ENCODE measurements at places on chromosomes 5 and 9. TPM values are rescaled to one million over a fixed set of nuclear protein-coding genes. Genes with fewer than 3 reads are reported as not detected.

- peaks cover 30% of the 10 kb centered on the region for H3K4me1 ChIP-seq
- no peak for DNase-seq
- peak overlapping the region; percentile 50 for H3K27ac ChIP-seq
- no peak overlapping the region for H3K4me3 ChIP-seq
- no peaks in the 10 kb centered on the region for H3K27me3 ChIP-seq
These were observed 6.3 kb downstream of the SLC12A7 start for GRCh38 chr5:1105350-1106265.

- H3K36me3 ChIP-seq, result no peaks in the 10 kb centered on the region
- no peak overlapping the region for H3K27ac ChIP-seq
- no peak for DNase-seq
These were observed 61.9 kb downstream of the MROH2B start for GRCh38 chr5:41009232-41009631.

- H3K36me3 ChIP-seq, result no peaks in the 10 kb centered on the region
- no peak for DNase-seq
- peaks cover 4% of the 10 kb centered on the region for H3K4me1 ChIP-seq
- H3K27ac ChIP-seq, result no peak overlapping the region
- H3K4me3 ChIP-seq, result no peak overlapping the region
- no peaks in the 10 kb centered on the region for H3K27me3 ChIP-seq
These were observed 69.8 kb downstream of the CSNK1A1 start for GRCh38 chr5:149481485-149481884.

DNA sequence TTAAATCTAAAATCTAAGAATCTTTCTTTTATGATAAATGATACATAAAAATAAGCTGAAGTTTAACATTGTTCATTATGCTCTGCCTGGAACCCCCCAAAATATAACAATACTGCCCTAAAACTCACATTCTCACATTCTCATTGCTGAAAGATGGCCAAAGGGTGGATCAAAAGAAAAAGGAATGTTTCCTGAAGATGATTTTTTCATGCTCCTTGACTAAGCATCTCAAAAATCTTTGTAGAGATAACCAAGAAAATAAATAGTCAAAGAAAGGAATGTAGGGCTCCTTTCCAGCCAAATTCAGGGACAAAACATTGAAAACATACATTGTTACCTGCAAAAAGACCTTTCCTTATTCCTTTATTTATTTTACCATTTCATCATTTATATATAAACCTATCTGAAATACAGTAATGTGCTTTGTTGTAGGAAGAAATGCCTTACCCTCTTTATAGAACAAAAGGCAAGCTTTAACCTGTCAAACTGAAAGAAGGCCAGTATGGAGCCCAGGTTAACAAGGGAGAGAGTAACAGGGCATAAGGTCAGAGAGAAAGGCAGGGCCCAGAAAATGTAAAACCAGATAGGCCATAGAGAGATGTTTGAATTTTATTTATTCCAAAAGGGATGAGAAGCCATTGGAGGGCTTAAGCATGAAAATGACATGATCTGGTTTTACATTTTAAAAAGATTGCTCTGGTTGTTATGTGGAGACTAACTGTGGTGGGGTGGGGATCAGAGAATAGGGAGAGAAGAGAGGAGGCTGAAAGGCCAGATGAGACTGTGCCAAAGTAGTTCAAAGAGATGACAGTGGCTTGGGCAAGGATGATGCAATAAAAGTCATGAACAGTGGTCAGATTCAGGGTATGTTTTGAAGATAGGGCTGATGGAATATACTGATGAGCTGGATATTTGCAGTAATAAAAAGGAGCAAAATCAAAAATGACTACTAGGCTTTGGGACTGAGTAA, 37.3 kb upstream of the CDK5RAP2 start:
- peaks cover 3% of the 10 kb centered on the region for H3K36me3 ChIP-seq
- no peaks in the 10 kb centered on the region for H3K27me3 ChIP-seq
- DNase-seq, result no peak
- H3K4me1 ChIP-seq, result peaks cover 22% of the 10 kb centered on the region

DNA sequence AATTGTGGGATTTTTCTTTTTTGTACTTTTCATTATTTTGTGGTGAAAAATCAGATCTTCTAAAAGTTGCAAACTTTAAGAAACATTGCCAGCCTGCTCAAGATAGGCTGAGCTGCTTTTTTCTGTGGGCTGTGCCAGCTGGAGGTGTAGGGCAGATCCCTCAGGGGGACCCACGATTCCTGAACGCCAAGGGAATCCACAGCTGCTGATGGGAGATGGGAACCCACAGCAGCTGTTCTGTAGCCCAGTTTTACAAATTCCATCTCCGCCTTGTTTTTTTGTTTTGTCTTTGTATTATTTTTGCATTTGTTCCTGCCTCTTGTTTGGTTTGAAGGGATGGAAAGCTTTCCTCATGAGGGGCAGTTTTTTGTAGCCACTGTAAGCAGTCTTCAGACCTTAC, 91.0 kb downstream of the WWC1 start:
- H3K27me3 ChIP-seq, result no peaks in the 10 kb centered on the region
- no peak overlapping the region for H3K4me3 ChIP-seq
- H3K27ac ChIP-seq, result no peak overlapping the region
- H3K4me1 ChIP-seq, result no peaks in the 10 kb centered on the region
- no peak for DNase-seq

DNA sequence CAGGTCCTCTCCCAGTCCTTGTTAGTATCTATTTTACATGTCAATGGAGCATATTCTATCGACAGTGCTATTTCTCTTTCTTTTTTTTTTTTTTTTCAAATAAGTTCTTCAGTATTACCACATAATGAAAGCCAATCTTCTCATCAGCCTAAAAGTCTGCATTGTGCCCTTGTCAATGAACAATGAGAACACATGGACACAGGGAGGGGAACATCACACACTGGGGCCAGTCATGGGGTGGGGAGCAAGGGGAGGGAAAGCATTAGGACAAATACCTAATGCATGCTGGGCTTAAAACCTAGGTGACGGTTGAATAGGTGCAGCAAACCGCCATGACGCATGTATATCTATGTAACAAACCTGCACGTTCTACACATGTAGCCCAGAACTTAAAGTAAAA, 47.7 kb upstream of the TEX48 start:
- no peak overlapping the region for H3K27ac ChIP-seq
- DNase-seq, result no peak
- no peaks in the 10 kb centered on the region for H3K36me3 ChIP-seq
- H3K27me3 ChIP-seq, result peaks cover 5% of the 10 kb centered on the region
- no peaks in the 10 kb centered on the region for H3K4me1 ChIP-seq

DNA sequence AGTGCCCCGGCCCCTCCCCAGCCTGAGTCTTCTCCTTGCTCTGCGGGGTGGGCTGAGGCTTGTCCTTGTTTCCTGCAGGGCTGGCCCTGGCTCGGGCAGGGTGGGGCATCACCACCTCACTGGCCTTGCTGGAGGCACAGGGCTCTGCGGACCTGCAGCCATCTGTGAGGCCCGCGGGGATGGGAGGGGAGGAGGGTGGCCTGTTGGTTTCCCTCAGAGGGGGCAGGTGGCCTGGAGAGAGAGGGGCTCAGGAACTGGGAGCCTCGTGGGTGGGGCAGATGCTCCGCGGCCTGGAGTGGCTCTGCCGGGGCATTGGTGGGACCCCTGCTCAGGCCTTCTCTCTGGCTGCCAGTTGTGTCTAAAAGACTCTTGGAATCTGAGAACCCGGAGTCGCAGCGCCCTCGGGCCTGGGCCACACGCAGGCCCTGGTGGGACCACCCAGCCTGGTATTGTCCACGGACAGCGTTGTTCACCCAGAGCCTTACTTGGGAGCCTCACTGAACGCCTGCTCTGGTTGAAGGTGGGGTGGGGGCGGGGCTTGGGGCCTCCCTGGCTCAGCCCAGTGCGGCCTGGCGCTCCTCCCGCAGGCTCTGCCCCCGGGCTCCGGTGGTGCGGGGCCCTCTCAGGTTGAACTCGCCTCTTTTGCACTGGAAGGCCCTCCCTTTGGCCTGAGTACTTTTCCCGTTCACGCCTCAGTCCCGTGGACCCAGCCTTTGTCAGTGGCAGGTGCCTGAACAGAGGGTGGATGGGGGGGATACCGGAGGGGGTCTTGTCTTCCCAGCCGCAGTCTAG, 111.3 kb downstream of the RXRA start:
- H3K4me1 ChIP-seq, result peaks cover 19% of the 10 kb centered on the region
- no peak overlapping the region for H3K27ac ChIP-seq
- no peak for DNase-seq
- H3K36me3 ChIP-seq, result no peaks in the 10 kb centered on the region
- no peak overlapping the region for H3K4me3 ChIP-seq

GRCh38 chr5:80884929-80885328, 75.2 kb upstream of the RASGRF2 start:
- H3K36me3 ChIP-seq, result peaks cover 8% of the 10 kb centered on the region
- peaks cover 8% of the 10 kb centered on the region for H3K4me1 ChIP-seq
- H3K27ac ChIP-seq, result no peak overlapping the region

DNA sequence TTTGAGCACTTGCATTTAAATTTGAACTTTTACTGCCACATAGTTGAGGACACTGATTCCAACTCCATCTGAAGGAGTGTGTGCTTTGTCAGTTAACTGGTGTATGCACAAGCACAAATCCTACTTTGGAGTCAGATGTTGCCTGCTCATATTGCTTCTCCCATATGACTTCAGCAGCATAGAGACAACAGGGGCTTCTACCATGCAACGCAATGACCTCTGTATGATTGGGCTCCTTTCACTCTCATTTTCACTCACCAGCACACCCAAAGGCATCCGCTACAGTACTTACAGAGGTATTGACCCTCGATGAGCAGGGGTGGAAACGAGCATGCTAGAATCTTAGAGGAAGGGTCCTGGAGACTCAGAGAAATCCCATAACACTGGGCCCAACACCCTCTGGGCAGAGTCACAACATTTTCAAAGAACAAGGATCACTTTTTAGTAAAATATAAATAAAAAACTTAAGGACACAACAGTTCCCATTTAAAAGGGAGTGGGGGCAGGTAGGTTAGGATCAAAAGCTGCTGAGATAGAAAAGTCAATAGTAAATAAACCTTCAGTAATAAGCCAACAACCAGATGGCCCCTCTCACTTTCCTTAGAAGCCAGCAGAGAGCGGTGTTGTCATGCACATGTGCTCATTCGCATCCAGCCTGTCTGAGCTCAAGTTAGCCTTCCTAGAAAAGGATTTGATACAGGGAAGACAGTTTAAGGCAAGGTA, 203.8 kb downstream of the SNCAIP start:
- H3K36me3 ChIP-seq, result no peaks in the 10 kb centered on the region
- H3K27ac ChIP-seq, result no peak overlapping the region
- no peak overlapping the region for H3K4me3 ChIP-seq
- peak; percentile 36 for DNase-seq
- H3K27me3 ChIP-seq, result no peaks in the 10 kb centered on the region

DNA sequence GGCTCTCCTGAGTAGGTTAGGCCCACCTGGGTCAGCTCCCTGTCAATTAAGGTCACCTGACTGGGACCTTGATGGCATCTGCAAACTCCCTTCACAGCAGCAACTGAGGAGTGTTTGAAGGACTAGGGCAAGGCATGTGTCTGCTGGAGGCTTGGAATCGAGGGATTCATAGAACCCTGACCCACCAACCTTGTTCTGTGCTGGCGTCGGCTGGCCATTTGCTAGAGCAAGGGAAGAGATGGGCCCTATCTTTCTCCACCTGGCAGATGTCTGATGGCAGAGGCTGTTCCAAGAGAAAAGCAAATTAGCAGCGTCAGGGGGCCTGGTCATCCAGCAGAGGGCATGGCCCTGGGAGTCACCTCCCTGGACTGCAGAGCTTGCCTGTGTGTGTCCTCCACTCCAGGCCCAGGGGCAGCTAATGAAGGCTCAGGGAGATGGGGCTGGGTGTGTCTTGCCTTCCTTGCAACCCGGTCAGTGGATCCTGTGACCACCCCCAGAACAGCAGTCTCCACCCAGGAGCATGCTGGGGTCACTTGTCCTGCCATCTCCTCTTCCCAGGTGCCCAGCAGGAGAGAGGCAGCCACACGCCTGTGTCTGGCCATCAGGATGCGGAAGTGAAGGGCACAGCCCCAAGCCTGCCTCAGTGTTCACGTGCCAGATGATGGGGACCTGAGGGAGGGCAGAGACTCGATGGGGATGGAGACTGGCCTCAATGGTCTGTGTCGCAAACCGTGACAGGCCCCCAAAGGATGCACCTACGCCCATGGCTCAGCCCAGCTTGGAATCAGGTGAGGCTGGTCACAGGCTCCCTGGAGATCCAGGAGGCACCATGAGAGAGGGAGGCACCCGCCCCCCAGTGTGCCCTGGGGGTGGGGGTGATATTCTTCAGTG, 53.9 kb downstream of the BARX1 start:
- H3K27ac ChIP-seq, result no peak overlapping the region
- no peaks in the 10 kb centered on the region for H3K4me1 ChIP-seq
- no peak for DNase-seq
- H3K27me3 ChIP-seq, result no peaks in the 10 kb centered on the region
- no peak overlapping the region for H3K4me3 ChIP-seq
- H3K36me3 ChIP-seq, result no peaks in the 10 kb centered on the region

- H3K4me3 ChIP-seq, result no peak overlapping the region
- no peak for DNase-seq
- H3K4me1 ChIP-seq, result peaks cover 7% of the 10 kb centered on the region
- H3K27me3 ChIP-seq, result no peaks in the 10 kb centered on the region
- no peak overlapping the region for H3K27ac ChIP-seq
- no peaks in the 10 kb centered on the region for H3K36me3 ChIP-seq
These were observed 7.6 kb upstream of the RIC1 start for GRCh38 chr9:5621327-5621726.

GRCh38 chr5:13866792-13867191, 77.7 kb downstream of the DNAH5 start:
- no peak overlapping the region for H3K4me3 ChIP-seq
- no peaks in the 10 kb centered on the region for H3K4me1 ChIP-seq
- peak; percentile 71 for DNase-seq
- no peaks in the 10 kb centered on the region for H3K36me3 ChIP-seq
- peaks cover 9% of the 10 kb centered on the region for H3K27me3 ChIP-seq

GRCh38 chr9:128828719-128829452, 708 bp downstream of the SPOUT1 start:
- no peaks in the 10 kb centered on the region for H3K36me3 ChIP-seq
- no peak for DNase-seq
- peaks cover 2% of the 10 kb centered on the region for H3K27me3 ChIP-seq
- H3K4me1 ChIP-seq, result peaks cover 17% of the 10 kb centered on the region
- peak overlapping the region; percentile 91 for H3K27ac ChIP-seq

DNA sequence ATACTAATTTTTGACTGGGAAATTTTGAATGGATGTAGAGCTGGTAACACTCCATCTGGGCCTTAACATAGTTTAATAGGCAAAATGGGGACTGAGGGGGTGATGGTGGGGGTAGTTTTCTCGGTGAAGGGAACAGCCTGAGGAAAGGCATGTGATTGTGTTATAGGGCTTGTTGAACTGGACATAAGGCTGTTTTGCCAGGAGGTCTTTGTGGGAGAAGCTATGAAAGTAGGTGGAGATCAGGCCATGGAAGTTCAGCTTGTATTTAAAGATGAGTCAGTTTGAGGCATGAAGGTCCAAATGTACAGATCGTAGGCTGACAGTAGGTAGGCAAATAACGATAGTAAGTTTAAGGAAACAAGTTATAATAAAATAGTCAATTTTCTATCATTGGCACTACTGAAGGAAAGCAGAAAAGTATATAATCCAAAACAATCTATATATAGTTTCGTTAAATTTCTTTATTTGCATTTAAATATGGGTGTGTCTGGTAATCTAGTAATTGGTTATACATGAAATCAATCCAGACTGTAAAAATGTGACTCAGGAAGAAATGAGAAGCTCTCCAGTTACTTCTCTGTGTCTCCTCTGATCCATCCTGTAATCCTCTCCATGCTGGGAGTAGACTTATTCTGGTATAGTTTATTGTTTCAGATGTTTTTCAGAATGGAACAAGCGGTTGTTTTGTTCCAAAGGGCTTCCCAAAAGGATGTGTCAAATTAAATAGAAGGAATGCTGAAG, 2.8 kb downstream of the CSNK1G3 start:
- H3K27ac ChIP-seq, result peak overlapping the region; percentile 4
- no peaks in the 10 kb centered on the region for H3K36me3 ChIP-seq
- no peaks in the 10 kb centered on the region for H3K27me3 ChIP-seq
- H3K4me3 ChIP-seq, result peak overlapping the region; percentile 80
- H3K4me1 ChIP-seq, result peaks cover 36% of the 10 kb centered on the region
- no peak for DNase-seq

MSX2 gene
- total RNA-seq, result 1.1 TPM

ZFP62 gene
- 44.4 TPM for total RNA-seq

FAM163B gene
- not detected for total RNA-seq
